Foreskin keratinocyte (primary cell): ENCODE measurements at places on chromosomes 11 and 22. TPM values are rescaled to one million over a fixed set of nuclear protein-coding genes. Genes with fewer than 3 reads are reported as not detected.

- no peak for DNase-seq
Measured at GRCh38 chr11:6663794-6664469, 8.3 kb upstream of the DCHS1 start.

- no peak for DNase-seq
Measured at GRCh38 chr11:728901-729491, 18.3 kb upstream of the TALDO1 start.

- no peak for DNase-seq
Measured at GRCh38 chr11:36719358-36720107, 121.5 kb upstream of the RAG2 start.

DNA sequence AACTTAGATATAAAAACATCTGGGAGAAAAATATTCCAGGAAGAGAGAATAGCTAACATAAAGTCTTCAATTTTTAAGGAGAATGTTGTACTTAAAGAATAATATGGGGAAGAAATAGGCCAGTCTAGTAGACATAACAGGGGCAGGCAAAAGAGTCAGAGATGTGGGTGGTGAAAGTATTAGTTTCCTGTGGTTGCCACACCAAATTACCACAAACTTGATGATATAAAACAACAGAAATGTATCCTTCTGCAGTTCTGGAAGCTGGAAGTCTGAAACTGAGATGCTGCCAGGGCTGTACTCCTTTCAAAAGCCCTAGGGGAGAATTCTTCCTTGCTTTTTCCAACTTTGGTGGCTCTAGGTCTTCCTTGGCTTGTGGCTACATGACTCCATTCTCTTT lies 1309.7 kb downstream of the LRRC4C start:
- DNase-seq, result no peak

The GRM5 gene
- total RNA-seq, result under 0.01 and 0.04 TPM in 2 replicates

DNA sequence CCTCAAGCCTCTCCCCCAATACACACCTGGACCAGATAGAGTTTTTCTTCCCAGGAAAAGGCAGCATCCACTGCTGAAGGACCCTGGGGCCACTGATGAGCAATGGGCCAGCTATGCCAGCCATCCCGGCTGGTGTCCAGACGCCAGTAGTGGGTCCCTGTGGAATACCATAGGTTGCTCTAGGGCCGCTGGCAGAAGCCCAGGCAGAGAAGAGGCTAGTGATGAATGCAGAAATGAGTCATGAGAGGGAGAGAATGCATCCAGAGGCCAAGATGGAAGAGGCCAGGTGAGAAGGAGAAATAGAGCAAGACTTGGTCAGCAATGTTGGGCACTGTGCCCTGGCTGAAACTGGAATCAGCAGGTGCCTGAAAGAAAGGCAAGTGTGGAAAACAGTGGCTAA lies 8.9 kb downstream of the HPX start:
- DNase-seq, result peak; percentile 64

GRCh38 chr11:76820184-76820566 lies 37.0 kb downstream of the TSKU start:
- DNase-seq, result no peak

DNA sequence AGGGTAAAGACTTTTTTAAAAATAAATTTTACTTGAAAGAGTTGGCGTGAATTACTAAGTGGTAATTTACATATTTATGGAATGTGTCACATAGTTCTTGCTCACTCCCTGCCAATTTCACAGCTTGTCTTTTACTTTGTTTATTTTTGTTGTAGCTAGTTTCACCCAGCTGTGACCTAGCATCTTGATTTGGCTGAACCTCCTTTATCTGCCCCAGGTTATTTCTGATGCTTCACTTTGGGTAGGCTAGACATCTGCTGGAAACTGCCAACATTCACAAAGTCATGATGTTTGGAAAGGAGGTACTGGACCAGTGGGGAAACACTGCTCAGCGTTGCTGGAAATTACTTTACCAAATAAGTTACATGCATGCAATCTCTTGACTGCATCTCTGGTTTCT lies 1676.0 kb upstream of the RAG2 start:
- no peak for DNase-seq

DNA sequence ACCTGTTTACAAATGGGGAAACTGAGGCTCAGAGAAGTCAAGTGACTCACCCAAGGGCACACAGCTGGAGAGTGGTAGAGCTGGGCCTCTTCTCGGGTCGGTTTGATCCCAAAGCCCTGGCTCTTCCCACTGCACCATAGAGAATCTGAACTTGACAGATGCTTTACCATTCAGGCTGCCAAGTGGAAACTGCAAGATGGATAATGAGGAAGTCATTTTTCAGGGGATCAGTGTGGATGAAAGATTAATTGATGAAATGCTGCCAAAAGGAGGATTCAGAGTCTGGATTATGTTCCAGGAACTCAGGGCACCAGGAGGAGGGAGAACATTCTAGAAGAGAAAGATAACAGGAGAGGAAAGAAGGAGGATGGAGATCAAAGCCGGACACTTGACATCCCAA lies 185.9 kb upstream of the ZBED5 start:
- DNase-seq, result no peak

DNA sequence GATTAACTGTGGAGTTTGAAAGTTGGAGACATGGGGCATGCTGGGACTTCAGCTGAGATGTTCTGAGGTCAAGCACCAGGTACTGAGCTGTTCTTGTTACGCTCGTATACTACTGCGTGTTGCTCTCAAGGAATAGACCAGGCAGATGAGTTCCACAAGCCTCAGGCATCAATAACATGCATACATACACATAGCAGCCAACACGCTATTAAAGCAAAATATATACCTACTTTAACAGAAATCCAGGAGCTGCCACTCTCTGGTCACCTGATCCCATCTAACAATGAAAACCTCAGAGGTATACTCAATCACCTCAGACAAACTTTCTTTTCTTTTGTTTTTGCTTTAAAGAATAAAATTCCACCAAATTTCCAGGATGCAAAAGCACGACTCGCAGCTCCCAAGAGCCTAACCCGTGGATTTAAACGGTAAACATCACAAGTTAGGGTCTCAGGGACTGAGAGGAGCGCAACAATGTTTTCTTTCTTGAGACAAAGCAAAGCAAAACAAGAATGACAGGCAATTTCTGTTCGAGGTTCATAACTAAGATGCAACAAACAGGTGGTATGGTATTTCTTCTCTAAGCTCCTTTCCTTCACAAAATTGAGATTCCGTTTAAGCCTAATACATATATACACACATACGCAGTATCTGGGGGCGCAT lies 16.5 kb downstream of the BLID start:
- peak; percentile 59 for DNase-seq

The NUDT22 gene
- total RNA-seq, result 53.9 and 58.5 TPM in 2 replicates

The MS4A4E gene
- not detected in 2 replicates for total RNA-seq

DNA sequence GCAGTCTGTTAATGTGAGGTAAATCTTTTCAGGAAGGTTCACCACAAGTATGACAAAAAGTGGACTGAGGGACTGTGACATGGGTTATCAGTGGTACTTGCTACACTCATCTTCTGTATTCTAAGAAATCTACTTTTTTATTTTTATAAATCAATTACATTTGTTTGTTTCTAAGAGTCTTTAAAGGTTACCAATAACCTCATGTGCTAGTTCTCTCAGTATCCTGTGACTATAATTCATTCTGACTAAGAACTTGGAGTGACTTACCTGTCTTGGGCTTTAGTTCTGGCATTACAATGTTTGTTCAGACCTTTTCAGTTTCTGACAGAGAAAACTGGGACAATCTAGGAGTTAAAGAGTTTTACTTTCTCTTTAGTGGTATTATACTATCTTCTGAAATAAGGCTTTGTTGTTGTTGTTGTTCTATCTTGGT lies 108.4 kb downstream of the PDE3B start:
- DNase-seq, result no peak

GRCh38 chr11:108216988-108217387 lies 5.5 kb downstream of the NPAT start:
- no peak for DNase-seq

The ANO5 gene
- total RNA-seq, result not detected in 2 replicates

GRCh38 chr11:130778026-130778425 lies 138.3 kb downstream of the SNX19 start:
- DNase-seq, result no peak

The MS4A3 gene
- total RNA-seq, result not detected in 2 replicates

DNA sequence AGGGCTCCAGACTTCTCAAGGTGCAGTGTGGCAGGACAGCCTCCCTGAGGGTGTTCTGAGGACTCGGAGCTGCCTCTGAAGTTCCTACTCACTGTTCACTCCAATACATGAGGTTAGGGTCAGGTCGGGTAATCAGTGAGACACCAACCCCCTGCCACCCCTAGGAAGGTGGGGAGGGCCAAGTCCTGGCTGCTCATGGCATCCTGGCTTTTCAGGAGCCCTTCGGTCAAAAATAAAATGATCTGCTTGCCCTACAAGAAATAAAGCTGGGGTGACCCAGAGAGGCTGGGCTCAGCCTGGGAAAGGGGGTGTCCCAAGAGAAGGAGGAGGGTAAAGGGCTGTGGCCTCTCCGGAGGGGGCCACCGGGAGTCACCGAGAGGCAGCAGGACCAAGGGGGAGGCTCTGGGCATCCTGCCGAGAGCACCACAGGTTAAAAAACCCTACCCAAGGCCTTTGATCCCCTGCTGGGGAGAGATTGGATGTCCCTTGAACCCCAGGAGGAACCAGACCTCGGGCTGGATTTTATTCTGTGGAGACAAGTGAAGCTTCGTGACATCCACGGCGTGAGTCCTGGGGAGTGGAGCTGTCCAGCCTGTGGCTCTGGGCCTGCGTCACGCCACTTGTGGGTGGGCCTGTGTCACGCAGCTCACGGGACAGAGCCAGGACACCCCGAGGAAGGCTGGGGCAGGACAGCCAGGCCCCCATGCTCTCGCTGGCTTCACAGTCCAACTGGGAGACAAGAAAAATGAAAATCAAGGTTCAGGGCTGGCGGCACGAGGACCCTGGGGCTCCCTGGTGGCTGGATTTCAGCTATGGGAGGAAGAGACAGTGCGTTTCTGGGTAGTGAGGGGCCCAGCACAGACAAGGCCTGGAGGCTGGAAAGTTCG lies 102.2 kb upstream of the FGF3 start:
- DNase-seq, result no peak

DNA sequence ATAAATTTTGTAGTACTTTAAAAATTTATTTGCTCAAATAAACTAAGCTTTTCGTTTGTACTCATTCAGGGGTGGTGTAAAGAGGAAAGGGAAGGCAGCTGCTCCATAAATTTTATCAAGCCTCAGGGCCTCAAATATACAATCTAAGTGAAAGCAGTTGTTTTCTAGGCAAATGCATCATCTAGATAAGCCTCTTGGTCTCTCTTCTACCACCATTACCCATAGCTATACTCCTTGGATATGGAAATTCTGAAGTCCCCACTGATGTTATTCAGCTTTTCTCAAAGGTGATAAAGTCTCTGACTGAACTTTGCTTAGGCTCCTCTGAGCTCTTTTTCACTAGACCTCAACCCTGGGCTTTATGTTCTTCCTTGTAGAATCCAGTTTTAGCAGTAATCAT lies 1313.1 kb downstream of the JRKL start:
- DNase-seq, result no peak

- DNase-seq, result no peak
Measured at GRCh38 chr11:75468534-75469340, 35.7 kb upstream of the KLHL35 start.

The SCYL1 gene
- 62.2 and 66.1 TPM in 2 replicates for total RNA-seq

DNA sequence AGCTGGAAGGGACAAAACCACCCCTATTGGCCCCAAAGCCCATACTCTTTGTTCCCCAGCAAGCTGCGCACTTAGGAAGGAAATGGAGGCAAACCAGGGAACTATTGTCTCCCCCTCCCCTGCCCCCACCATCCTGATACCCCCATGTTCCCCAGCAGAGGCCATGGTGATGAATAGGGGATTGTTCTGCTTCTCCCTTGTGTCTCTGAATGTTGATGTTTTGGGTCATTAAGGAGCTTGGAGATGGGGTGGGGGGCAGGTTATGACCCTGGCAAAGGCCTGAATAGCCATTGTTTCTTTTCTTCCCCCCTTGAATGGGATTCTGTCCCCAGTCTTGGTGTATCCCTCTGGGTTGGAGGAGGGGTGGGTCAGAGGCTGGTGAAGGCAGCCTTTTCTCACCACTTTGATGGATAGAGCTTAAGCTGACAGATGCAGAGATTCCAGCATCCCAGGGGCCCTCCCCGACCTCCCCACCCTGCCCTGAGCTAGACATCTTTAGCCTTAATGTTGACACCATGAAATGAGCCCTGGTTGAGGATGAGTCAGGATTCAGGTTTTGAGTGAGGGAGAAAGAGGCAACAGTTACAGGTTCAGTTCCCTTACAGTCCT lies 8.3 kb downstream of the DTX4 start:
- no peak for DNase-seq

GRCh38 chr22:24975125-24975640 lies 22.7 kb downstream of the KIAA1671 start:
- no peak for DNase-seq

GRCh38 chr11:120442031-120442430 lies 69.5 kb upstream of the GRIK4 start:
- no peak for DNase-seq

DNA sequence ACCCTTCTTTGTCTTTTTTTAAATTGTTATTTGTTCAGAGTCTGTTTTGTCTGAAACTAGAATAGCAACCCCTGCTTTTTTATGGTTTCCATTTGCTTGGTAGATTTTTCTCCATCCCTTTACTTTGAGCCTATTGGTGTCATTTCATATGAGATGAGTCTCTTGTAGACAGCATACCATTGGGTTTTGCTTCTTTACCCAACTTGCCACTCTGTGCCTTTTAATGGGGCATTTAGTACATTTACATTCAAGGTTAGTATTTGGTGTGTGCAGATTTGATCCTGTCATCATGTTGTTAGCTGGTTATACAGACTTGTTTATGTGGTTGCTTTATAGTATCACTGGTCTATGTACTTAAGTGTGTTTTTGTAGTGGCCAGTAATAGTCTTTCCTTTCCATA lies 28.0 kb downstream of the CCDC15 start:
- DNase-seq, result no peak

The CASP5 gene
- total RNA-seq, result not detected in 2 replicates

- no peak for DNase-seq
Measured at GRCh38 chr11:2094354-2095197, 44.6 kb downstream of the IGF2 start.

DNA sequence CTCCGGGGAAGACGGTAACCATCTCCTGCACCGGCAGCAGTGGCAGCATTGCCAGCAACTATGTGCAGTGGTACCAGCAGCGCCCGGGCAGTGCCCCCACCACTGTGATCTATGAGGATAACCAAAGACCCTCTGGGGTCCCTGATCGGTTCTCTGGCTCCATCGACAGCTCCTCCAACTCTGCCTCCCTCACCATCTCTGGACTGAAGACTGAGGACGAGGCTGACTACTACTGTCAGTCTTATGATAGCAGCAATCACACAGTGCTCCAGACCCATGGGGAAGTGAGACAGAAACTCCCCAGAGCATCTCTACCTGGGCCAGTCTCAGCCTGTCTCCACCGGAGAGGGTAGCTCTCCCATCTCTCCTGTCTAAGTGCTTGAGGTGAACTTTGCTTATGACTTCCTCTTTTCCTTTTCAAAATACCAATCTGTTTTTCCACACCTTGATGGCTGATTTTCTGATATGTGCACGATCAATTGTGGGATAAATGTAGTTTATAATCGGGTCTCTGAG lies 48.5 kb upstream of the VPREB1 start:
- no peak for DNase-seq
